ENCODE measurements at places on chromosomes 11 and 22.
A peak's percentile ranks its signal among the peaks of the same experiment; 100 is the strongest.

DNA sequence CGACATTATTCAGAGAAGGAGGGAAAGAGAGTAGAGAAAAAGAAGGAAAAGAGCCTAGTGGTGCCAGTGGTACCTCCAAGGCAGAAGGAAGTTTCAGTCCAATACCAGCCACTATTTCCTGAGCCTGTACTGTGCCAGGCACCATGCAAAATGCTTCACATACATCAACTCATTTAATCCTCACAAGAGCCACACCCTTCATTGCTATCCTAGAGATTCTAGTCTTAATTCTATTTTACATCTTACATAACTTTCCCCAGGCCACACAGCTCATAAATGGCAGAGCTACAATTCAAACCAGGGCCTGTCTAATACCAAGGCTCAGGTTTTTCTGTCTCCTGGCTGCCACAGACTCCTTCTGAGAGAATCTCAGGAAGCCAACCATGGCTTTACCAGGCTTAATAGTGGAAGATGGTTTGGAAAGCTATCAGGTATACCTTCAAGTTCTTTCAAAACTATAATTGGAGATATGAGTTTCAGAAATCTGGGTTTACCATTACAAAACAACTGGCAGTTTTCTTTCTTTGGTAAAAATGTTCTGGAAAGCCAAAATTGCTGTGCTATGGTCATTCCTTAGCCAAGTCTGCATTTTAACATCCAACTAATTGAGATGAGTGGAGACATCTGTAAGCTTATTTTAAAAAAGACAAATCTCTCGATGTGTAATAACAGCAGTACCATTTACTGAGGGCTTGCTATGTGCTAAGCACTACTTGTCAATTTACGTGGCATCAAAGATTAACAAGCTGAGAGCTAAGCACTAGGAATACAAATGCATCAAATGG lies 225.1 kb upstream of the PITPNB start:
- no peak for DNase-seq

DNA sequence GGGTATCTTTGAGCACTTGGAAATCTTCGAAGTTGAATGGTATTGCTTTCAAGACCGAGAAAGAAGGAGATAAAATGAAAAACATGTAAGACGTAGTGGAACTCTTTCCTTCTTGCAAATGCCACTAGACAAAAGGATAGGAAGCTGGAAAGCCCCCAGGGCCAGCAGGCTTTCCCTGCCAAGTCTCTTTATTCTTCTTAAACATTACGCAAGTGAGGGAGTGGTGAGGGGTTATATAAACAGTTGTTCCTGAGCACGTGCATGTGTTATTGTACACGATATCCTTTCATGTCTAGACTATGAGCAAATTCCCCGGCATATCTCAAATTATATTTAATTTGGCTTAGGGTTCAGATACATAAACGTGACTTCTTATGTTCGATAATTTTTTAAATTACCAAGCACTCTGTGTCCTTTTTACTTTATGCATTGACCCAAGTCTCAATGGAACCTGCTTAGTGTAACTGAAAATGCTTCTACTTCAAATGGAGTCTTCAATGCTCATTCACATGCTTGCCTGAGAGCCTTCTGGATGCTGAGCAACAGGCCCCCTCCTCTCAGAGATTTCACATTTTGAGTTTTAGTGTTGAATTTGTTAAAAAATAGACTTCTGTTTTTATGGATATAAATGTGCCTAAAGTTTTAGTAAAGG lies 59.0 kb downstream of the PPP2R1B start:
- no peak for DNase-seq

GRCh38 chr11:105548359-105548758 lies 61.5 kb upstream of the GRIA4 start:
- DNase-seq, result no peak

- no peak for DNase-seq
Observed at GRCh38 chr11:17161515-17161914, 46.3 kb downstream of the PIK3C2A start.

DNA sequence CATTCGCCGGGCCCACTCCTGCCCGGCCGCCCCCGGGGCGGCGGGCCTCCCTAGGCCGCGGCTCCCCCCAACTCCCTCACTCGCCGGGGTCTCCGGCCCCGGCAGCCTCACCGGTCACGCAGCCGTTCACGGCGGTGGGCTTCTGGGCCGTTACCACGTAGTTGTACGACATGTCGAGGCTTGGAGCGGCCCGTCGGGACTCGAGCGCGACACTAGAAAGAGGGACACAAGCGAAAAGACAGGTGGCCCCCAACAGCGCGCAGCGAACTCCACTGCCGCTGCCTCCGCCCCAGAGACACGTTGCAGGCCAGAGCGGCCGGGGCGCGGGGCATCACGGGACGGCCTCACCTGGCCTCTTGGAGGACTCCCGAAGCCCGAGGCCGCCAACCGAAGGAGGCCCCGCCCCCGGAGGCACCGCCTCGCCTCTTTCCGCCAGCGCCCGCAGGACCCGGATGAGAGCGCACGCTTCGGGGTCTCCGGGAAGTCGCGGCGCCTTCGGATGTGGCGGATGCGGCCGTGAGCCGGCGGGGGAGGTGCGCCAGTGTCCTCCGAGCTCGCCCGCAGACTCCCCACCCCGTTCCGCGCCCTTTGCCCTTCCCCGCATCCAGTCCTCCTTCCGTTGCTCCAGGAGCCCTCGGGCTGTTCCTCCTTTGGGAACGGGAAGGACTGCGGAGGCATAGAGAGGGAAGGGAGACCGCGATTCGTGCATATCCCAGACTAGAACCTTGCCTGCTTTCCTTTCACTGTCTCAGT lies at the start of the genes DDB1 and TKFC:
TSS of gene DDB1 (minus strand) at position 309 of the 753 bp plus-strand sequence. CDS start at position 172, 137 bp downstream.
TSS of gene TKFC (plus strand) at position 432 of the 753 bp plus-strand sequence. CDS start 1,501 bp downstream, outside the sequence.
- peak; percentile 97 for DNase-seq

GRCh38 chr22:49703990-49704344 lies 123.7 kb downstream of the BRD1 start:
- no peak for DNase-seq

DNA sequence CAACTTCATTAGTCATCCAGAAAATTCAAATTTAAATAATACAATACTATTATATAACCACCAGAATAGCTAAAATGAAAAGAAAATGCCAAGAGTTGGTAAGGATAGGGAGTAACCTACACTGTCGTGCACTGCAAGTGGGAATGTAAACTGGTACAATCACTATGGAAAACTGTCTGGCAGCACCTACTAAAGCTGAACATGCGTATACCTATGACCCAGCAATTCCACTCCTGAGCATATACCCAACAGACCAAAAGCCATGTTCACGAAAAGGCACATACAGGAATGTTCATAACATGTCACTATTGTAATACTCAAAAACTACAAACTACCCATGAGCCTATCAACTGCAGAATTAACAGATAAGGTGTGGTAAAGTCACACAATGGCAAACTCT lies 32.7 kb downstream of the DENND5A start:
- DNase-seq, result no peak

DNA sequence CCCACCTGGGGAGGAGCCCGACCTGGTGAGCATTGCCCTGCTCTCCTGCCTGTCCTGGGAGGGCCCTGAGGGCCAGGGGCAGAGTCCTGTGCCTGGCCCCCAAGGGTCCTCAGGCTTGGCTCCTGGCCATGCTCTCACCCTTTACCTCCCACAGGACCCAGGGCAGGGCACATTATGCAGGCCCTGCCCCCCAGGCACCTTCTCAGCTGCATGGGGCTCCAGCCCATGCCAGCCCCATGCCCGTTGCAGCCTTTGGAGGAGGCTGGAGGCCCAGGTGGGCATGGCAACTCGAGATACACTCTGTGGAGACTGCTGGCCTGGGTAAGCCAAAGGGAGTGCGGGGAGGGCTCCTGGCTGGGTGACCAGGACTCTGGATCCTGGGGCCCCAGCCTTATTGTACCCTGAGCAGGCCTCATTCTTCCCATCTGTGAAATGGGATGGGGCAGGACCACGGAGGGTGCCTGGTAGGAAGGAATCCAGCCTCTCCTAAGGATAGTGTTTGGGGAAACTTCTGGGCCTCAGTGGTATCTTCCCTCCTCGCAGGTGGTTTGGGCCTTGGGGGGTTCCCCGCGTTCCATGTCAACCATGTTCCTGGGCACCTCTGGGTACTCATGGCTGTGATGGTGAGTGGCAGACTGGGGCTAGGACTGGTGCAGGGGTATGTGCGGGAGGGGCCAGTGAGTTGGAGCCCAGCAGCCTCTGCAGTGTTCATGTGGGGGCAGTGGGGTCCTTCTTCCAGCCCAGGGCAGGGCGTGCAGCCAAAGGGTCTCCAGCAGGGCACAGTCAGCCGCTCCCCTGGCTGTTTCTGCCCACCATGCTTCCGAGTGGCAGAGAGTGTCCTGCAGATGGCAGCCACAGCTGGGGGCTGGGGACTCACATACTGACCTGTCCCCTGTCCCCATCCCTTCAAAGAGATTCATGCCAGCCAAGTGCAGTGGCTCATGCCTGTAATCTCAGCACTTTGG lies 14.7 kb downstream of the RELT start:
- no peak for DNase-seq

- DNase-seq, result no peak
Observed at GRCh38 chr22:48836673-48837340, 990.9 kb downstream of the BRD1 start.

DNA sequence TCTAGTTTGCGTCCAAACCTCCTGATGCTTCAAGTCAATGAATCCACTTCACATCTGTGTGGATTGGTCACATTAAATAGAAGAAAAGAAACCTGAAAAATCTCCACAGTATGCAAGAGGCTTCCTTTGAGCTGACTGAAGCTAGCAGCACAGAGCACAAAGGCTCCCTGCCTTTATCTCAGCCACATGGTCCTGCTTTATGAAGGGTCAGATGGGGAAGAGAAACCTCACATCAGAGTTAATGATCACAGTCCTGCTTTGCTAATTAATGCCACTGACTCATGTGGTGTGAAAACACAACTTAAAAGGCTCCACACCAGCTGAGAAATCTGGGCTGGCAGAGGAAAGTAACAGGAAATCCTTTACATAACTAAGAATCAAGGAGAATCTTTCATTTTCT lies 1291.0 kb downstream of the LRRC4C start:
- no peak for DNase-seq

GRCh38 chr22:48819232-48819631 lies 1008.4 kb downstream of the BRD1 start:
- no peak for DNase-seq

- no peak for DNase-seq
Observed at GRCh38 chr11:86663761-86664160, 8.7 kb downstream of the ME3 start.

GRCh38 chr11:1208144-1208393 lies 14.8 kb upstream of the MUC5B start:
- no peak for DNase-seq

GRCh38 chr11:91296629-91297028 lies 928.0 kb upstream of the FAT3 start:
- no peak for DNase-seq

DNA sequence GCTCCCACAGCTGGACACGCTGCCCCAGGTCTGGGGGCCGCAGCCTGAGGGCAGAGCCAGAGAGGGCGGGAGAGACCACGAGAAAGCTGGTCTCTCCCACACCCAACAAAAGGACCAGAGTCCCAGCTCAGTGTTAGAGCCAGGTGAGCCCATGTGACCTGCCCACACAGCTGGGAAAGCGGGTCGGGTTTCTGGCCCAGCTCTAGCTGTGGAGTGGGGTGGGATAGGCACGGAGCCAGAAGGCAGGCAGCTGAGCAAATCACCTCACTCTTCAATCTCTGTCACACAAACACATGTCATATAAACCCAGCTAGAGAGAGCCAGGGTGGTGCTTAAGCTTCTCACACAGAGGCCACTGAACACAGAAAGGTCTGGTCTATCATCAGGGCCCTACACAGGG lies 7.8 kb upstream of the EIF3D start:
- no peak for DNase-seq

DNA sequence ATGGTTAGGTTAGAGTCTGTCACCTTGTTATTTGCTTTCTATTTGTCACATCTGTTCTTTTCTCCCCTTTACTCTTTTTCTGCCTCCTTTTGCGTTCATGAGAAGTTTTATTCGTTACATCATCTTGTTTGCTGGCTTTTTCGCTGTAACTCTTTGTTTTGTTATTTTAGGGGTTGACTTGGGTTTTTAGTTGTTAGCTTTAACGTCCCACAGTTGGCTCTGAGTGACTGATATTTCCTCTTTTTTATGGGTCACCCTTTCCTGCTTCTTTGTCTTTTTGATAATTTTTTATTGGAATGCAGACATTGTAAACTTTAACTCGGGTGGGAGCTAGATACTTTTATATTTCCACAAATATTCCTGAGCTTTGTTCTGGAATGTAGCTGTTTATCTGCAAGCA lies 13.3 kb upstream of the TNNT3 start:
- no peak for DNase-seq

DNA sequence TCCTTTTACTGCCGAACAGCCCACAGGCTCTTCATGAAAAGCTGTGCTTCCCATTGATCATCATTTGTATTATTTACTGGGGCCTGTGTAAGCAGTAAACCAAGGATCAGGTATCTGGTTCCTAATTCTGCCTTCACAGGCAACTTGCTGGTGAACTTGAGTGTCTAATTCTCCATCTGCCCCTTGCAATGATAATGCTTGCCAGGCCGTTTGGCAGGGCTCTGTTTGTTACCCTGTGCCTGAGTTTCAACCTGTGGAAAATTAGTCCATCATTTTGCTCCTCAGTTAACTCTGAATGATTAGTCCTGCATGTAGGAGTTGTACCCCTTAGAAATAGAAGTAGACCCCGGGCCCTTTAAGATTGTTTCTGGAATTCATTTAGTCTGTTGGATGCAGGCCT lies 298.4 kb upstream of the CADM1 start:
- no peak for DNase-seq

GRCh38 chr11:115501893-115502589 lies 2.2 kb downstream of the CADM1 start:
- no peak for DNase-seq

DNA sequence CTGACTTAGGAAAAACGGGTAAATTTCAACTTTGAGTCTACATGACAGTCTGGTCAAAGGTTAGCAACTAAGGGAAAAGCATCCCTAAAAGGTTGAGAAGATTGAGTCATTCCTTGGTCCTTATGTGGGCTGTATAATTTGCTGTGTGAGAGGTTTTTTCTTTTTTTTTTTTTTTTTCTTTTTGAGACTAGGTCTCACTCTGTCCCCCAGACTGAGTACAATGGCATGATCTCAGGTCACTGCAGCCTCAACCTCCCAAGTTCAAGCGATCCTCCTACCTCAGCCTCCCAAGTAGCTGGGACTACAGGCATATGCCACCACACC lies 101.4 kb downstream of the MRTFA start:
- no peak for DNase-seq

DNA sequence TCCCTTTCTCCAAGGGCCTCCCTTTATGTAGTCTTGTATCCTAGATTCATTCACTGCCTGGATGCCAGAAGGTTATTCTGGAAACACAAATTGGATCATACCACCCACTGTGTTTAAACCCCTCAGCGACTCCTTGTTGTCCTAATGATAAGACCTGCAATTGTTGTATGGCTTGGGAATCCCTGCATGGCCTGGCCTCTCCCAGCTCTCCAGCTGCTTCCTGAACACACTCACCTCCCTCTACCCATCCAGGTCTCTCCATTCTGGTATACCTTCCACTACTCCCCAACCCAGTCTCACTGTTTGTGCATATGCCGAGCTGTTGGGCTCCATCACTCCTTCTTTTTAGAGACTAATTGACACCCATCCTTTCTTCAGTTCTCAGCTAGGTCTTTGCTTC lies 124.3 kb upstream of the ALX4 start:
- DNase-seq, result no peak
